ENCODE measurements at places on chromosomes 5 and 9.

DNA sequence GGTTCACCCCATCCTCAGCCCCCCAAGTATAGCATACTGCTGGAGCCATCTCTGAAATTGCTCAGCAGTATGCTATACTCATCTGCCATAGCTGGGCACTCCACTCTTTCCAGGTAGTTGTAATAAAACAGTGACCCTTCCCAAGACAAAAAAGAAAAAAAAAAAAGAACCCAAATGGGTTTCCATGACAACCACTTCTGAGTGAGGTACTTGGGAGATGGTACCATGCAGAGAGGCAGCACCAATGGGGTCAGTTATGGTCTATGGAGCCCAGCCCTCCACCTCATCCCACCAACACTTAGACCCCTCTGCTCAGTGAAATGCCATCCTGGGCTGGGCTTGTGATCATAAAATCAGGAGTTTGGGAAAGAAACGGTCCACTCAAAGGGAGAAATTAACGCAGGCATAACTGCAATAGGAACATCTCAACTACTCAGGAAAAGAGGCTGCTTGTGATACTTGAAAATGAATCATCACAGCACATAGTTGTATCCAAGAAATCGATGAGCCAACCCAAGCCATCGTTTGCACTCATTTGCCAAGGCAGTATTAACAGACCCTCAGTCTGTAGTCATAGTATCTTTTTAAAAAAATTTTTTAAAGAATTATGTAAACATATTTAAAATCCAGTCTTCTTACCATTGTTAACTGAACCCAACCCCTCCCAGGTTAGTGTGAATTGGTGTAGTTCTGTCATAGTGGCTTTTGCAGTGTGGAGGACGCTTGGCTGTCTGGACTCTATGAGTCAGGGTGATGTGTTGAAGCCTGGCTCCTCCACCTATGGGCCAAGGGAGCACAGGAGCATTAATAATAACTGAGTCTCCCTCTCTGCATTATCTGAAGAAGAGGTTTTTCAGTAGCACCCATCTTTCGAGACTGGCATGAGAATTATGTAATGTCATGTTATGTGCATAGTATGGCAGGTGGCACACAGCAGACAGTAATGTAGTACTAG is 402.7 kb downstream of the SPOCK1 start:
- no peak for DNase-seq

- DNase-seq = no peak
Measured at GRCh38 chr5:114153392-114153791, 208.5 kb upstream of the KCNN2 start.

GRCh38 chr5:101260857-101261256 is 357.8 kb upstream of the ST8SIA4 start:
- DNase-seq = no peak

GRCh38 chr9:85089188-85089969 is 419.9 kb downstream of the NTRK2 start:
- DNase-seq = no peak

- DNase-seq = no peak
Measured at GRCh38 chr5:88825584-88826315, 57.2 kb downstream of the MEF2C start.

DNA sequence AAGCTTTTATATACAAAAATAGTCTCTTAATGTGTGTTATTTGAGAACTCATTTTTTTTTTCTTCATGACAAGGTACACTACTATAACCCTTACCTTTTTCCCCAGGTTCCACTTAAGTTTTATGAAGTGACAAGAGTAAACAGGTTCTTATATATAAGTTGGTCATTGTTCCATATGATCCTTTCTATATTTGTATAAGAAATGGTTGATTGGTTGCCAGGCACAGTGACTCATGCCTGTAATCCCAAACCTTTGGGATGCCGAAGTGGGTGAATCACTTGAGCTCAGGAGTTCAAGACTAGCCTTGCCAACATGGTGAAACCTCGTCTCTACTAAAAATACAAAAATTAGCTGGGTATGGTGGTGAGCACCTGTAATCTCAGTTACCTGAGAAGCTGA is 108.3 kb downstream of the PCSK1 start:
- DNase-seq = no peak

DNA sequence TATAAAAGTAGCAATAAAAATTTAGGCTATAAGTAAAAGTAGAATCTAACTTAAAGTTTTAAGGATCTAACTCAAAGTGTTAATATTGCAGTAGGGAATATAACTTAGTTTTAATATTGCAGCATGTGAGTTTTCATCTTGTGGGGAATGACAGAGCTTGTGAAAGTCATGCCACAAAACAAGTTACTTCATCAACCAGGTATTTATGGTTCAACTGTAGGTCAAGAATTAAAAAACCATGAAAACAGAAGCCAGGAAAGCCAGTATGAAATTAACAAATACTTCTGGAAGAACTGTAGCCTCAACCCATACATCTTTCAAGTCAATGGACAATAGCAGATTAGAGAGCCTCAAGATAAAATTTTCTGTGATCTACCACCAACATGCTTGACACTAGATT is 19.0 kb downstream of the HMGCS1 start:
- DNase-seq = no peak

DNA sequence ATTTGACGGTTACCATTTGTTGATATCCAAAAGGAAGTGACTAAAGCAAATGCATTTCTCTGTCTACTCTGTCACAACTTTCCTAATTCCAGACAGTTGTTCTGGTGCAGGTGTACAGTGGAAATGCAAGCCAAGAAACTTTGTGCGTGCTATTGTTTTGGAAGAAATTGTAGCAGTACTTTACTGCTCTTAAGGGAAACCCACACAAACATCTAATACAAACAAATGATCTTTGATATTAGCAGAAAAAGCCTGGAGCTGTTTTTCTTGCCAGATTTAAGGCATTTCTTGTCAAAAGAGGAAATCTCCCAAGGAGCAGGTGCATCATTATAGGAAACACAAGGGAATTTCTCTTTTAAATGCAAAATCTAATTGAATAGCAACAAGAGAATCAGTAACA is 2.0 kb downstream of the SNCAIP start:
- DNase-seq = no peak
